PC-9 (cell line): ENCODE measurements at places on chromosomes 3 and 15.

GRCh38 chr3:55367384-55367783, 119.7 kb downstream of the WNT5A start:
- peak; percentile 38 for DNase-seq

- DNase-seq = peak; percentile 32
Measured at GRCh38 chr3:195209847-195210265, 61.1 kb downstream of the XXYLT1 start.

DNA sequence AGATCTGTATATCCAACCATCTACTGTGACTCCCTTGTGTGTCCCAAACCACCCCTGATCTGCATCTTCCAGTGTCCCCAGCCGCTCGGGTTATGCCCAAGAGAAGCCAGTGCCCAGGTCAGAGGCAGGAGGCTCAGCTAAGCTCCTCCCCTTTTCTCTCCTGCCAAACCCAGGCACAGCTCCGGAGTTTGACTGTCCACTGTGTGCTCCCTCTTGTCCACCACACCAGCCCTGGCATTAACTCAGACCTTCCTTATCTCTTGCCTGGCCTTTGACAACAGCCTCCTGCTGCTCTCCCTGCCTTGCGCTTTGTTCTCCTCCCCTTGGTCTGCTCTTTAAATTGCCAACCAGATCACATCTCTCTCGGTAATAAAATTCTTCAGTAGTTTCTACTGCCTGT, 39.3 kb downstream of the DGKG start:
- DNase-seq = no peak

DNA sequence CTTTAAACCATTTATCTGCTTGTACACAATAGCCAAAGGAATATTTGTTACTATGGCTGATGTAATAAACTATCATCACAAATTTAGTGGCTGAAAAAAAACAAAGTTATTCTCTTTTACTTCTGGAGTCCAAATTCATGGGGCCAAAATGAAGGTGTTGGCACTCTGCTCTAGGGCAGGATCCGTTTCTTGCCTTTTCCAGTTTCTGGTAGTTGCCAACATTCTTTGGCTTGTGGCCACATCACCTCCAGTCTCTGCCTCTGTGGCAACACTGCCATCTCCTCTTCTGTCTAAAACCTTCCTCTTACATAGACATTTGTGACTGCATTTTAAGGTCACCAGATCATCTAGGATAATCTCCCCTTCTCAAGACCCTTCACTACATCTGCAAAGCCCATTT, 27.3 kb downstream of the NIT2 start:
- no peak for DNase-seq

GRCh38 chr15:67019884-67020520, 45.4 kb upstream of the SMAD3 start:
- no peak for DNase-seq

DNA sequence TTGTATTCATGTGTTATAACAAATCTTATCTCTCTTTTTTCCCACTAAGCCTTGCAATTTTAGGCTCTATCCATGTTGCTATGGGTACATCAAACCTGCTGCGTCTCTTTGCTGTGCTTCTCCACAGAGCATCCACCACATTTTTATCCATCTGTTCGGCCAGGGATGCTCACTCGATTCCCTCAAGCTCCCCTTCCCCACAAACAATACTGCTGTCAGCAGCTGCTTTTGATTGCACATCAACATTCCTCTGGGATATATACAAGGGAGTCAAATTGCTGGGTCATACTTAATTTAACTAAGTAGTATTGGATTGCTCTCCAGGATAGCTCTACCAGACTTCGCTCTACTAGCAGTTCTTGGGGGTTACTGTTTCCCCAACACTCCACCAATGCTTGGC, 36.8 kb downstream of the TMEM108 start:
- DNase-seq = no peak

DNA sequence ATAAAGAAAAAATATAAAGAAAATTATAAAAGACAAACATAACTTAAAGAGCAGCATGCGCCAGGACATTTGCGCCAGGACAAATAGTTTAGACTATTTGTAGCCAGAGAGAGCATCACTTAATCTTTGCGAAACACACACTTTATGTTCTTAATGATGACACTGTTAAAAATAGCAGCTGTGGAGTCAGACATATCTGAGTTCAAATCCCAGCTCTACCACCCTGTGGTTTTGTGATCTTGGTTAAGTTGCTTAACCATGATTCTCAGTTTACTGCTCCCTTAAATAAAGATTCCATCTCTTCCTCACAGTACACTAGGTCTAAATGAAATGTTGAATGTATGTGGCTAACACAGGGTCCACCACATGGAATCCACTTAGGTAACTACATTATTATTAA, 31.4 kb downstream of the KCNMB2 start:
- DNase-seq = no peak
